Right ventricle myocardium inferior (tissue), 1 donor: ENCODE measurements at places on chromosomes 7 and 10.

GRCh38 chr7:41117431-41117830 is 585.5 kb downstream of the INHBA start:
- no peak for DNase-seq

- DNase-seq, result no peak
Observed at GRCh38 chr7:140683657-140684056, 10.9 kb downstream of the ADCK2 start.

DNA sequence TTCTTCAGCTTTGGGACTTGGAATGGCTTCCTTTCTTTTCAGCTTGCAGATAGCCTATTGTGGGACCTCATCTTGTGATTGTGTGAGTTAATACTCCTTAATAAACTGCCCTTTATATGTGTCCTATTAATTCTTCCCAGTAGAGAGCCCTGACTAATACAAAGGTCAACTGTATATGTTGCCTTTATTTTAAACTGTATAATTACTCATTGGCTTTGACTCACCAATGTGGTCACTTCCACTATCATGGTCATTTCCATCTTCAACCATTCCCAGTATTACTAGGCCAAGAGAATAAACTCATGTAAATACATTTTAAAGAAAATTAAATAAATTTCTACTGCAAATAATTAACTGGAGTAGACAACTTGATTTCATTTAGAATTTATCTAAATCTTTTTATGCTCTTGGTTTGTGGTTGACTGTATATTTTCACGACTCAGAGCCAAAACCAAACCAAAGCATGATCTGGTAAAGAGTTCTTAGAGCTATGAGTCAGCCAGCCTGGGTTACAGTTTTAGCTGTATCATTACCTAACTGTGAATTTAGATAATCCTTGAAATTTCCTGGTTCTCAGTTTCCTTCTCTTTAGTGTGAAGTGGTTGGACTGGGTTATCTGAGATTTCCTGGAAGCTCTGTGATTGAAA is 188.4 kb downstream of the PPP1R3A start:
- DNase-seq, result no peak

DNA sequence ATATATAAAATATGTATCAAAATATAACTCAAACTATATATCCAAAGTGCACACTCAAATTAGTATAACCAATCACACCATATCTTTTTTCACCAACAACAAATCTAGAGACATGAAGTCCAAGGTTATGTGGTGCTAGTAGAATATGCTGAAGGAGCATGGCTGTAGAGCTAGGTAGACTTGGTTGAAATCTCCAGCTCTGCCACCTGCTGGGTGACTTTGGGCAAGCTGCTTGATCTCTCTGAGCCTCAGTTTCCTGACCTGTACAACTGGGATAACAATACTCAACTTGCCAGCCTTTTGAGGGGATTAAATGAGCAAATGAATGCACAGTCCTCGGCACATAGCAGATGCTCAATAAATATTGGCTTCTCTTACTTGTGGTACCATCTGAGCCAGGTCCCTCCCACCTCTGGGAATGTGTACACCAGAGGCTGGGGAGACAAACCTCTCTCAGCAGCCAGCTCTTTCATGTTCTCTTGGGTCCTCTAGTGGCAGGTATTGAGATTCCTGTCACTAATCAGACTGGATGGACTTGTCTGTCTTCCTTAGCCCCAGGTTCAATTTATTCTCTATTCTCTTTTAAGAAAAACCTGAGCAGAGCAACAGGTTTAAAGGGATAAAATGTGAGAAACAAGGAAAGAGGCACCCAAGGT is 94.3 kb upstream of the PDE1C start:
- no peak for DNase-seq

DNA sequence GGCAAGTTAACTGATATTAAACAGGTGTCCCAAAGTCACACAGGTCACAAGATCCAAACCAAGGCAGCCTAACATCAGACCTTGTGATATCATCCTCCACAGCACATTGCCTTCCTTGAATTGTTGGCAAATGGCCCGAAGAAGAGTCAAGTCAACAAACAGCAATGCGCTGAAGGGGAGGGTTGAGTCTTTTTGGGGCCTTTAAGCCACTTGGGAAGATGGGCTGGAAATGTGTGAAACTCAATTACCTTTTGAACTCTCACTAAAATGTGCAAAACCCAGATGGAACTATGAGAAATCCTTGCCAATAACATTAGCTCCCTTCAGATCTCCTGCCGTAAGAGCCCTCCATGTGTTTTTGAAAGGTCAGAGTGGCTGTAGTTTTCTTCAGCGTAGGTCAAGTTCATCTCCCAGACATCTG is 47.9 kb upstream of the STK17A start:
- DNase-seq, result no peak

DNA sequence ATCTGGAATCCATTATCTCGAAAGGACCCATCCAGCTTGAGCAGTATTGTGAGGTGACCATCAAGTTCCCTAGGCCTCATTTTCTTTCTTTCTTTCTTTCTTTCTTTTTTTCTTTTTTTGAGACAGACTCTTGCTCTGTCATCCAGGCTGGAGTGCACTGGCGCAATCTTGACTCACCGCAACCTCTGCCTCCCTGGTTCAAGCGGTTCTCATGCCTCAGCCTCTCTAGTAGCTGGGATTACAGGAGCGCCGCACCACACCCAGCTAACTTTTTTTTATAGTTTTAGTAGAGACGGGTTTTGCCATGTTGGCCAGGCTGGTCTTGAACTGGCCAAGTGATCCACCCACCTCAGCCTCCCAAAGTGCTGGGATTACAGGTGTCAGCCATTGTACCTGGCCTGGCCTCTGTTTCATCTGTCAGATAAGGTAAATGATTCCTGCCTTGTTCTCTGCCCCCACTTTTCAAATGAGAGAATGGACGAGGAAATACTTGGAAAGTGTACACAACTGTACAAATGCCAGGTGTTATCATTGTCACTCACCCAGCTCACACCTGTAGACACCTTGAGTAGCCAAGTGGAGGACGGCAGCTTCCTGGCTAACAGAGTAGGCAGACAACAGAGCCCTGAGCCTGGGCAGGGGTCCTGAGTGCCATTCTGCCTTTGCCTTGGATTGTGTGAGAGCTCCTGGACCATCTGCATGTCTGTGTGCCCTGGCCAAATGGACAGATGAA is 54.1 kb downstream of the HK1 start:
- DNase-seq, result no peak

GRCh38 chr7:33645104-33645503 is 260.2 kb upstream of the BMPER start:
- DNase-seq, result no peak

DNA sequence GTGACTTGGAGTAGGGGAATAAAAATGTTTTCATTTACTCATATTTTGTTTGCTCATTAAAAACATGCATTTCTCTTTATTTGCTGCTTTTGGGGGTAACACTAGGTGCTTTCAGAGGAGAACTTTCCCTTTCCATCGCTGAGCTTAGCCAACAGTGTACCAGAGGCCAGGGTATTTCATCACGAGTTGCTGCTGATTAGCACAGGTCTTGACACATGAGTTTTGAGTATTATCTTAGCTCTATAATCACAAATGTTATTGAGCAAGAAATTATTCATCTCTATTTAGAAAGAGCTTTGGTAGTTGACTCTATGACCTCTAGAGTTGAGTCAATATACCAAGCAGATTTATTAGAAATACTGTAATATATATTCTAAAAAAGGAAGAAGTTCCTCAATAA is 375.9 kb downstream of the NXPH1 start:
- no peak for DNase-seq

GRCh38 chr7:86790383-86790782 is 146.7 kb downstream of the GRM3 start:
- no peak for DNase-seq

DNA sequence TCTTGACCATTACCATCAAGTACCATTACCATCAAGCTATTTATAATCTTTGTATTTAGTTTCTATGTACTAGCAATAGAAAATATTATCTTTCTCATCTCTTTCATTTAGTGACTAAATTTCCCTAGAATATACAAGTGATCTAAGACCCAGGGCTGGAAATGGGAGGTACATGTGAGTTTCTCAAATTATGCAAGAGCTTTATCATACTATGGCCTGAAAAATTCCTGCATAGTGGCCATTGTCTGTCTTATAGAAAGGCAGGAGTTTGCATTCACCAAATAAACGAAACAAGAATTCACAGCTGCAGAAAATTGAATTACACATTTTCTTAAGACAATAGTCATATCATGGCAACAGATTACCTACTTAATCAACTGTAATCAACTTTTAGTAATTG is 50.7 kb upstream of the HDAC9 start:
- no peak for DNase-seq

- no peak for DNase-seq
Observed at GRCh38 chr7:69843653-69844052, 245.4 kb downstream of the AUTS2 start.
